Testis (tissue), 5 donors: ENCODE measurements at places on chromosomes 12 and 14.

- no peaks in the 10 kb centered on the region for H3K36me3 ChIP-seq
- H3K27ac ChIP-seq, result peak overlapping the region; percentile 45
- DNase-seq, result no peak
- H3K4me1 ChIP-seq, result peaks cover 17% of the 10 kb centered on the region
Measured at GRCh38 chr12:55932551-55932910, 1.6 kb downstream of the DGKA start.

- H3K4me1 ChIP-seq, result no peaks in the 10 kb centered on the region
- H3K4me3 ChIP-seq, result no peak overlapping the region
- no peaks in the 10 kb centered on the region for H3K36me3 ChIP-seq
- no peak for DNase-seq
- H3K27ac ChIP-seq, result no peak overlapping the region
- H3K27me3 ChIP-seq, result no peaks in the 10 kb centered on the region
Measured at GRCh38 chr14:104286086-104286485, 147.7 kb downstream of the KIF26A start.

- no peaks in the 10 kb centered on the region for H3K27me3 ChIP-seq
- H3K36me3 ChIP-seq, result no peaks in the 10 kb centered on the region
- DNase-seq, result no peak
- H3K4me3 ChIP-seq, result no peak overlapping the region
- H3K27ac ChIP-seq, result no peak overlapping the region
Measured at GRCh38 chr12:56574210-56574609, 52.6 kb downstream of the RBMS2 start.

DNA sequence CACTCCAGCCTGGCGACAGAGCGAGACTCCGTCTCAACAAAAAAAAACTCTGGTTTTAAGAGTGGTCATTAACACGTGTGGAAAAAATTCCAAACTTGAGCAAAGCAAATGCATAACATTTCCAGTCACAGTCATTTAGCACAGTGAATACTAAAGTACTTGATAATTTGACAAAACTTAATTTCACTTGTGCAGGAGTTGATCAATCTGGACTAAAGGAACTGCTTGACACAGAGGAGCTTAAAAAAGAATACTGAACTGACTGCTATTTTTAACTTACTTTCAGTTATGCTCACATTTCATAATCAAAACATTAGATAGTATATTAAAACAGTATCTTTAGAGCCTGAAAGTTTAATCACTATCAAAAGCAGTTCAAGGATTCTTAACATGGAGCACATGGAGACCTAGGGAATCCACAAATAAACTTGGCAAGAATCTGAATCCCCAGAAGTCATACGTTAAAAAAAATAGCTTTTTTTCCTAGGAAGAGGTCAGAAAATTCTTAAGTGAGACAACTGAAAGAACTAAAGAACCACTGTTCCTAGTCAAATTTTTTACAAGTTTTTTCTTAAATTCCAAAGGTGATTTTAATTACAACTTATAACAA lies 7.4 kb downstream of the UBE2N start:
- H3K4me1 ChIP-seq, result peaks cover 29% of the 10 kb centered on the region
- H3K27ac ChIP-seq, result peak overlapping the region; percentile 77
- no peaks in the 10 kb centered on the region for H3K27me3 ChIP-seq

GRCh38 chr12:62129291-62129690 lies 130.9 kb upstream of the USP15 start:
- no peak for DNase-seq
- no peak overlapping the region for H3K4me3 ChIP-seq
- no peak overlapping the region for H3K27ac ChIP-seq
- H3K27me3 ChIP-seq, result no peaks in the 10 kb centered on the region

DNA sequence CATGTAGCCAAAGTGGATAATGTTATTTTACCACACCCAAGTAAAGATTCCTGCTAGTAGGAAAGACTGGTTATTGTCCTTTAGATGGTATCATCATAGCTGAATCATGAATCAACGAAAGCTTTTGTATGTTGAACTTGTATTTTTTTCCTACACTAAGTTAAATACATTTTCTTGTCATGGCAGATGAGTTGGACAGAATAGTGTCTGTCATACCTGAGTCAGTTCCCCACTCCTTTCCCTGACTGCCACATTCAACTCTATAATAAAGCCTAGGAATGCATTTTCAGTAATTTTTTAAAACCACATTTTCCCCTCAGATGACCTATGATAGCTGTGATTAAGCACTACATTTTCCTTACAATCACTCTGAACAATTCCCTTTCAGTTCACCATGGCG lies 9.3 kb upstream of the PTHLH start:
- H3K36me3 ChIP-seq, result no peaks in the 10 kb centered on the region
- no peak overlapping the region for H3K27ac ChIP-seq

DNA sequence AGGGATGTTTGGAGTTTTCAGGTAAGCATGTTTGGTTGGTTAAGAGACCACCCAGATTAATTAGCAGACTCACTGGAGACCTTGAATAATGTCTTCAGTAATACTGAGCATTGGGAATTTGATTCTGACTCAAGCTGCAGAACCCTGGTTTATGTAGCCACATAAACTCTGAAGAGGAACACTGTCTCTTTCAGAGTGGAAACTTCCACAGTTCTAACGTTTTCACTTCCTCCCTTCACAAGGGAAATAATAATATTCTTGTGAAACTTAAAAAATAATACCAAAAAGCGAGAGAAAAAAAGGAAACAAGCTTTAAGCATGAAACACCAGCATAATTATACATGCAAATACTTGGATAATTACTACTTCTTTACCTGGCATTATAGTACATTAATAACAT lies 40.0 kb upstream of the ST8SIA1 start:
- no peak overlapping the region for H3K4me3 ChIP-seq
- H3K36me3 ChIP-seq, result no peaks in the 10 kb centered on the region
- no peak for DNase-seq
- no peaks in the 10 kb centered on the region for H3K27me3 ChIP-seq
- H3K27ac ChIP-seq, result no peak overlapping the region

- DNase-seq, result no peak
- no peaks in the 10 kb centered on the region for H3K36me3 ChIP-seq
- peaks cover 9% of the 10 kb centered on the region for H3K4me1 ChIP-seq
- H3K27me3 ChIP-seq, result no peaks in the 10 kb centered on the region
Measured at GRCh38 chr12:113724794-113725556, 241.2 kb downstream of the RBM19 start.

GRCh38 chr12:127060933-127061332 lies 1206.0 kb upstream of the TMEM132C start:
- no peak for DNase-seq
- H3K27me3 ChIP-seq, result no peaks in the 10 kb centered on the region
- H3K4me3 ChIP-seq, result peak overlapping the region; percentile 42
- H3K4me1 ChIP-seq, result no peaks in the 10 kb centered on the region
- H3K36me3 ChIP-seq, result no peaks in the 10 kb centered on the region

GRCh38 chr12:95857799-95858198 lies 953 bp upstream of the SNRPF start:
- H3K27ac ChIP-seq, result no peak overlapping the region
- peak; percentile 21 for DNase-seq
- no peaks in the 10 kb centered on the region for H3K27me3 ChIP-seq
- H3K4me3 ChIP-seq, result peak overlapping the region; percentile 82
- peaks cover 5% of the 10 kb centered on the region for H3K4me1 ChIP-seq
- H3K36me3 ChIP-seq, result no peaks in the 10 kb centered on the region

DNA sequence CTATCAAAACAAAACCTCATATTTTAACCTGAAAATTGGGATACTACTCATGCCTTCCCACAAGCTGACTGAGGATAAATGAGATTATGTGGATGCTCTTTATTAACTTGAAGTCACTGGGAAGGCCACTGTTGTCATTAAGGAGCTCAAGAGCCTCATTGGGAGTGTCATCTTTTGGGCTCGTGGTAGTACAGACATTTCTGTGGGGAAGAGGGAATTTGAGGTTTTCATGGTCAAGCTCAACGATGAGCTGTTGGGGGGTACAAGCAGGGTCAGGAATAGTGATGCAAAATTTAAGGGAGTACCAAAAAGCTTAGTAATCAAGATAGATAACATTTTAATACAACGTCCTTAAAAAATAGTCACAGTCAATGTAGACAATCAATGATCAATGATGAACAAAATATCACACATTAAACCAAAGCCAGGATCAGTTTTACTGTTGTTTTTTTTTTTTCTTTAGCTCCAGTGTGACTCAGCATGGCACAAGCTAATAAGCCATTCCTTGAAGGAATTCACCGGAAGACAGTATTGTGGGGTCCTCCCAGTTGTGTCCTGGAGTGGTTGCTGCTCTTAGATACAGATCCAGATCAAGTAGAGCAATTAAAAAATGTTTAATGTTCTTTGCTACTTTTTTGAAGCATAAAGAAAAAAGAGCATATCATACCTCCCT lies 130.9 kb downstream of the C12orf75 start:
- H3K27me3 ChIP-seq, result no peaks in the 10 kb centered on the region
- H3K27ac ChIP-seq, result no peak overlapping the region
- no peaks in the 10 kb centered on the region for H3K4me1 ChIP-seq
- H3K4me3 ChIP-seq, result no peak overlapping the region
- H3K36me3 ChIP-seq, result no peaks in the 10 kb centered on the region

DNA sequence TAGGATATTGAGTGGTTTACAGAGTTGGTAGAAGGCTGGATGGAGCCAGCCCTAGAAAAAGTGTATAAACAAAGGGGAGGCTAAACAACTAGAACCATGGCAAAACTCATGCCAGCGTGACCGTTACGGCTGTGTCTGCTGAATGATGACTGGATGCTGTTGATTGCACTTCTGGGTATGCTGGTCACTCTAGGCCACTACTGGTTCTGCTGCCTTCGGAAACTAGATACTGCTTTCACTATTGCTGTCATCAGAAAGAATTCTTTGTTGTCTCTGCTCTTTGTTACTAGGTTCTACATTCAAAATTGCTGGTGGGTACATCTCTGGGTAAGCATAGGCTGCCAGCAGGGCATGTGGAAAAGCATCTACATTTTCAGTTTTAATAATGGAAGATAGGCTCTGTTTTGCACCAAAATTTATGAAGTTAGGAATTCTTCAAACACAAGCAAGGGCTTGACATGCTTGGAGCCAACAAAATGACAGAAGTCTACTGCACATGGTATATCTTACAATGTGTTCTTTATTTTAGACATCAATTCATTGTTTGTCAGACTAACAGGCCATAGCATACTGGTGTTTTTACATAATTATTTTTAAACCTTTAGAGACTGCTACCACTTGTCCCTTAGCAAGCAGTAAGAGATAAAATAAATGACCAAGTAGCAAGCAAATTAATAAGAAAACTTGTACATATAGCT lies 15.4 kb downstream of the MON2 start:
- H3K27me3 ChIP-seq, result no peaks in the 10 kb centered on the region
- no peaks in the 10 kb centered on the region for H3K4me1 ChIP-seq
- DNase-seq, result no peak
- H3K4me3 ChIP-seq, result no peak overlapping the region
- no peak overlapping the region for H3K27ac ChIP-seq

- H3K4me3 ChIP-seq, result no peak overlapping the region
- no peaks in the 10 kb centered on the region for H3K36me3 ChIP-seq
- peaks cover 13% of the 10 kb centered on the region for H3K4me1 ChIP-seq
Measured at GRCh38 chr14:95233702-95234241, 76.4 kb upstream of the DICER1 start.

DNA sequence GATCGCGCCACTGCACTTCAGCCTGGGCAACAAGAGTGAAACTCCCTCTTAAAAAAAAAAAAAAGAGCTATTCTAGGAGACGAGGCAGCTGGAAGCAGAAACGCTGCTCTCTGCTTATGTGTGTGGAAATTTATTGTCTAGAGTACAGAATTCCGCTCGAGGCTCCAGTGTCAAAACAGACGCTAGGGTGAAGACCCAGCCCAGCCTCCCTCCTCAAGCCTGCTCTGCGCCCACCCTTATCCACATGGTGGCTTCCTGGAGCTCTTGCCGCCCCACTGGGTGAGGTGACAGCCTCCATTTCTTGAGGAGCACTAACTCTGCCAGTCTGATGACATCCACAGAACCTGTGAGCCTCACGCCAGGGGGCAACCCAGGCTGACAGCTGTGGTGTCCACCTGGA lies 49.5 kb upstream of the DLK1 start:
- H3K27me3 ChIP-seq, result no peaks in the 10 kb centered on the region
- H3K27ac ChIP-seq, result peak overlapping the region; percentile 87
- H3K4me1 ChIP-seq, result peaks cover 54% of the 10 kb centered on the region

GRCh38 chr12:132342251-132343227 lies 13.2 kb upstream of the GALNT9 start:
- no peaks in the 10 kb centered on the region for H3K27me3 ChIP-seq
- H3K36me3 ChIP-seq, result no peaks in the 10 kb centered on the region
- peaks cover 4% of the 10 kb centered on the region for H3K4me1 ChIP-seq
- no peak overlapping the region for H3K4me3 ChIP-seq
- no peak for DNase-seq

DNA sequence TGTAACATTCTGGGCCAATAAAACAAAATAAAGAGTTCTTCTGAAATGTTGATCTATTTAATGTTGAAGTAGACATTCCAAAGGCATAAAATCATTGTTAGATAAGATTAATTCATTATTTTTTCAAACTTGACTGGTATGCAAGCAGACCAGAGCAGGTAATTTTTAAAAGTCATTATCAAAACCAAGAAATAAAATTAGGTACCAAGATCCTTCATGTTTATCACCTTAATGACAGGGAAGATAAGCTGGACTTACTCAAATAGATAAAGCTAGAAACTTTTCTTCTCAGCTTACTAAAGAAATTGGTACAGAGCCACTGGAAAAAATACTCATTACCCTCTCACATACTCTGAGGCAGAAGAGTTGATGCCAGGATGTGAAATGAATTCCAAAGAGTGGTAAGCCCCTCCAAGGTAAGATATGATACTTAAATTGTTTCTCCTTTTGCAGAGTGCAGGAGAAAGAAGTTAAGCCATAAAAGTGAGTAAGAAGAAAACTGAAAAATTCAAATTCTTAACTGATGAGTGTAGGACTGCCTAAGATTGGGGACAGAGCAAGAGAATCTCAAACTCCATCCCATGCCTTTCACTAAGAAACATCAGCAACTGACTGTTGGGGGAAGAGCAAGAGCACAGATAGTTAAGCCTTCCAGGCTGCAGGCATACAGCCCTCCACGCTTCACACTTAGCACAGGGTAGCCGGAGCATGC lies 111.9 kb downstream of the SLC41A2 start:
- H3K27me3 ChIP-seq, result no peaks in the 10 kb centered on the region
- H3K27ac ChIP-seq, result no peak overlapping the region
- DNase-seq, result no peak
- no peaks in the 10 kb centered on the region for H3K4me1 ChIP-seq
- H3K36me3 ChIP-seq, result no peaks in the 10 kb centered on the region
- no peak overlapping the region for H3K4me3 ChIP-seq

DNA sequence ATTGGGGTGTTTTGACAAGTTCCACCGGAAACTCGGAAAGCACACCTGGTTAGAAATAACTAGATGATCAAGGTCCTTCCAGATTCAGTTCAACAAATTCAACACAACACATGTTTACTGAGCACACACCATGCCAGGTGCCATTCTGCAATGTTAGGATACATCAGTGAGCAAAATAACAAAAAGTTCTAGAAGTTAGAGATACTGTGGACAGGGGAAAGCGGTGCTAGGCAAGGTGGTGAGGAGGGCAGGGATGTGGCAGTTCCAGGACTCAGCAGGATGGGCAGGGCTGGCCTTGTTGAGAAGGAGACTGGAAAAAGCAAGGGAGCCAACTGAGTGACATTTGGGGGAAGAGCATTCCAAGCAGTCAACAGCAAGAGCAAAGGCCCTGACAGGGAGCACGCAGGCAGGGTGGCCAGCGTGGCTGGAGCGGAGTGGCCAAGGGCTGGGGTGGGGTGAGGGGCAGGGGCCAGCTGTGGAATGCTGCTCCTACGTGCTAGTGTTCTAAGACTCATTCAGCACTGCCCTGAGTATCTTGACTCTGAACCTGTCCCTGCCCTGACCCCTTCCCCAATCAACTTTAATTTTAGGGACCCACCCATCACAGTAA lies 19.4 kb upstream of the FAIM2 start:
- peaks cover 25% of the 10 kb centered on the region for H3K4me1 ChIP-seq
- no peaks in the 10 kb centered on the region for H3K27me3 ChIP-seq
- no peak overlapping the region for H3K4me3 ChIP-seq
- DNase-seq, result peak; percentile 44
- no peaks in the 10 kb centered on the region for H3K36me3 ChIP-seq
